WTC11 (cell line): ENCODE measurements at places on chromosomes 4 and X.

DNA sequence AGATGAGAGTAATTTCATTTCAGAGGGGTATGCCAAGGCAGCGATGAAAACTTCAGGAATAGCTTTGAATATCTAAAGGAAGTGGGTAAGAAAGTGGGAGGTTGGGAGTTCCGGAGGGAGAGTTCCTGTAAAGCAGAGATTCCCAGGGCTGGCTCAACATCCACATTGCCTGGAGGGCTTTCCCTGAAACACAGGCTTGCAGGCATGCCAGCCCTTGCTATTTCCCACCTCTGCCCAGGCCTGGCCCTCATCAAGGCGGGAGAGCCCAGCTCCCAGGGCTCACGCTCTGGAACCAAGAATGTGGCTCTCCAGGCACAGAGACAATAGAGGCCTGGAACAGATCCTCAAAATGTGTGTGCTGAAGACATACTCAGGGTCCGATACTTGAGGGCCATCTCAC lies 43.8 kb upstream of the CLDN34 start:
- DNase-seq, result no peak

- DNase-seq, result no peak
Observed at GRCh38 chrX:31070057-31070468, 1.8 kb downstream of the FTHL17 start.

DNA sequence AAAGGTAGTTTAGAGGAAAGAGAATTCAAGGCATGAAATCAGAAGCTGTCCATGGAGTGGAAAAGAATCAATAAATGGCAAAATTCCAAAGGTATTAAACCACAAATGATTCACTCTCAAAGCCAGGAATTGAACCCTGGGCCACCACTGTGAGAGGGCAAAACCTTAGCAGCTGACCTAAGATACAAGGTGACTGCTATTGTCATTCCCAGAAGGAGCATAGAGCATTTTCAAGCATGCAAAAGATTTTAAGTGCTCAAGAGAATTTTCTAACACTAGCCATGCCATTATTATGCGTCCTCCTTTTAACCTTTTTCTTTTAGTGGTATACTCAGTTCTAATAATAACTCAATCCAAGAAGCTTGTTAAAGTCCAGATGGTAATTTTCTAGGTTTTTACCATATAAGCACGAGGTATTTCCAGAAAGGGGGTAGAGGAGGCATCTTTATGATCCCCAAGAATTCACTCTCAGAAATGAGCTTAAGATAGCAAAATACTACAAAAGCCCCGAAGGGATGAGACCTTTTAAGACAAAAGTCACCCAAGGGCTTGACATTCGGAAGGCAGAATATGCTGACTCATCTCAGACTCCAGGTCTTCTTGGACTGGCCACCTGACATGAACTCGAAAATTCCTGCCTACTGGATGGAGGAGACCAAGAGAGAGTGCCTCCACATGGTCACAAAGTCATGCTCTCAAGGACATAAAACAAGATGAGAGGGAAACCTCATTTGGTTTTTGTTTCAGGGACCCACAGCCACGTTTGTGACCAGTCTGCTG lies 13.8 kb upstream of the PAGE5 start:
- no peak for DNase-seq

GRCh38 chrX:120463241-120463640 lies 5.9 kb downstream of the LAMP2 start:
- no peak for DNase-seq

DNA sequence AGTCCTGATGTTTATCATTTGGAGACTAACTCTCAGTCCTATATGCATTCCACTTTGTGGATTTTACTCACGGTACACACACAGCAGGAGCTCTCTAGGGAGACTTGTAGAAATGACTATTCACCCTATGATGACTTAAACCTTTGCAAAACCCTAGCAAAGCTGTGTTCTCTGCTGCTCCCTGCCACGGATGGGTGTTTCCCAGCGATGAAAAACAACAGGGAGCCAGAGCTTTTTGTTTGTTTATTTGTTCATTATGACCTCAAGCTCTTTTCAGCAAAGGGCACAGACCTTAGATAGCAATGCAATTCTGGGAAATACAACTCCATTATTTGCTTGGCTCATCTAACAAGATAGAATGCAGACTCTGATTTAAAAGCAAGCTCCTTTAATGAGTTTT lies 156.6 kb downstream of the GRIA3 start:
- no peak for DNase-seq

- DNase-seq, result peak; percentile 31
Observed at GRCh38 chr4:108172231-108172752, 3.6 kb upstream of the LEF1 start.

GRCh38 chrX:10755439-10756334 lies 135.3 kb upstream of the MID1 start:
- DNase-seq, result peak; percentile 31

DNA sequence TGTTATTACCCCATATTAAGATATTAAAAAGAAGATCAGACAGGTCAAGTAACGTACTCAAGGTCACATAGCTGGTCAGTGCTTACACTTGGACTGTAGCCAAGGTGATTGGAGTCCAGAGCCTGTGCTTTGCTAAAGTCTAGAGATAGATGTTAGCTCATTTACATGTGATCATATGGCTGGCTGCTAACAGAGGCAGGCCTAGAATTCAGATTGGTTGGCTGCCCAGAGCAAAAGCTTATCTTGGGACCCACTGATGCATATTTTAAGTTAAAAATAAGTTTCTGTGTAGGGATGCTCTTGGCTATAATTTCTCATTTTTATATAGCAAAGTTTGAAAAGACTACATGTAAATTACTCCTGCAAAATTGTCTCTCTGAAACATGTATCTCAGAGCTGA lies 18.1 kb upstream of the EXOC1L start:
- DNase-seq, result no peak
